A549 treated with RU486 at 1 μM for 4 hours (cell line): ENCODE measurements at places on chromosomes 6 and 20. TPM values are rescaled to one million over a fixed set of nuclear protein-coding genes. Genes with fewer than 3 reads are reported as not detected.

TRIM10 gene
- not detected in 5 replicates for total RNA-seq

CTAGE9 gene
- total RNA-seq, result not detected in 5 replicates

SLC17A9 gene
- total RNA-seq, result 0.02 to 0.43 TPM (median 0.25 TPM) in 3 of 5 replicates, not detected in the others

TRAPPC3L gene
- not detected in 5 replicates for total RNA-seq

HLA-B gene
- total RNA-seq, result 24.5 to 36.5 TPM (median 29.0 TPM) in 5 replicates

CEP43 gene
- total RNA-seq, result 8.2 to 10.9 TPM (median 9.8 TPM) in 5 replicates

LY6G5C gene
- 0.77 to 1.9 TPM (median 1.2 TPM) in 5 replicates for total RNA-seq
